ENCODE measurements at places on chromosomes 16 and 17.
A peak's percentile ranks its signal among the peaks of the same experiment; 100 is the strongest.

DNA sequence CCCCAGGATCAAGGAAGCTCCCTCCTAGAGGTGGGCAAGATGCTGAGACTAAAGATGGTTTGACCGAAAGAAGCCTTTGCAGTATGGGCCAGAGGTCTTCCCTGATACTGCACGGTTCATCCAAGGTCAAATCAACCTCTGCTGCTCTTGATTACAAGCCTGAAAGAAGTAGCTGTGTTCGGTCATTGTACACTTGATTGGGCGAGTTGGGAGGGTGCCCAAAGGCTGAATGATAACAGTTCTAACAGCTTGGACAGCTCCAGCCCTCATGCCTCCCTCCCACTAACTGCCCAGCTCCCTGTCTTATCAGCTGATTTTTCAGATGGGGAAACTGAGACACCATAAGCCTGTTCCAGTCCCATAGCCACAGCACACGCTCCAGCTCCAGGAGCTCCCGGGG is 42.8 kb downstream of the ABCC12 start:
- no peak for DNase-seq

GRCh38 chr17:41530062-41531048 is 2.2 kb upstream of the KRT19 start:
- no peak for DNase-seq

DNA sequence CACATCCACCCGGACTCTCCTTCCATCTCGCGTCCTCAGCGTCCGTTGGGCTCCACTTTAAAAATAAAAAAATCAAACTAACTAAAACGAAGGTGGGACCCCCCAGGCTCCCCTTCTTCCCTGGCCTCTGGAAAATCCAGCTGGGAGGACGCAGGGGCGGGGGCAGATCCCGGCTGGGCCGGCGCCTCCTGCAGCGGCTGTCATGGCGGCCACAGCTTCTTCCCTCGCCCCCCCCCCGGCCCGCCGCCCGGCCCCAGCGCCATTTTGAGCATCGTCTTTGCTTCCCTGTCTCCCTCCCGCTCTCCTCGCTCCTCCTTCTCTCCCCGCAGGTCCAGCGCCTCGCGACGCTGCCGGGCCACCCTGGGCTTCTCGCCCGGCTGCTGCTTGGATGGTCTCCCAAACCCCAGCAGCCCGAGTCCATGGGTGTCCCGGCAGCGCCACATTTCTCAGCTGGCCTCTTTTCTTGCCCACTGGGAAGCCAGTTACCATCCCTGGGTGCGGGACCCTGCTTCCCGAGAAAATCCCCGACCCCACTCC is 3.3 kb downstream of the HOXB2 start:
- peak; percentile 17 for DNase-seq

GRCh38 chr17:51759260-51759659 is 399.3 kb downstream of the CA10 start:
- DNase-seq, result no peak

GRCh38 chr16:12345349-12345748 is 368.8 kb downstream of the SNX29 start:
- no peak for DNase-seq

GRCh38 chr17:42171831-42172230 is 9.1 kb downstream of the KCNH4 start:
- DNase-seq, result no peak

- no peak for DNase-seq
Observed at GRCh38 chr16:58417600-58417999, 25.3 kb downstream of the GINS3 start.

- no peak for DNase-seq
Observed at GRCh38 chr17:59530531-59530930, 34.9 kb upstream of the DHX40 start.

DNA sequence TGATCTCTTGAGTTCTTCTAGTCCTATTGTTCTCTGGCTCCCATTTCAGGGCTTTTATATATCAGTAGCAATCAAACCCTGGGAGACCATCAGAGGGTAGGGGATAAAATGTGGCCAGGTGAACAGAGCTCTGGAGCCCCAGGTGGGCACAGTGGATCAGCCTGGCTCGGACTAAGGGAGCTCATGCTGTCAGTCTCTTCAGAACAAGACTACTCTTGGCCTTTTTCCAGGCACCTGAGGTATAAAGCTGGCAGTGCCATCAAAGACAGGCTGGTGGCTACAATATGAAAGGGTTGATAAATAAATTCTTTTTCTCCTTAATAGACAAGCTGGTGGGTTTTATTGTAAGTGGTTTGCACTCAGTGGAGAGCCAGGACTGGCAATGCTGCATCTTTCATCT is 160.0 kb upstream of the CCL2 start:
- DNase-seq, result no peak

- DNase-seq, result no peak
Observed at GRCh38 chr17:34174496-34174895, 80.6 kb upstream of the CCL2 start.

- no peak for DNase-seq
Observed at GRCh38 chr16:89219365-89219764, 1.9 kb downstream of the ZNF778 start.

DNA sequence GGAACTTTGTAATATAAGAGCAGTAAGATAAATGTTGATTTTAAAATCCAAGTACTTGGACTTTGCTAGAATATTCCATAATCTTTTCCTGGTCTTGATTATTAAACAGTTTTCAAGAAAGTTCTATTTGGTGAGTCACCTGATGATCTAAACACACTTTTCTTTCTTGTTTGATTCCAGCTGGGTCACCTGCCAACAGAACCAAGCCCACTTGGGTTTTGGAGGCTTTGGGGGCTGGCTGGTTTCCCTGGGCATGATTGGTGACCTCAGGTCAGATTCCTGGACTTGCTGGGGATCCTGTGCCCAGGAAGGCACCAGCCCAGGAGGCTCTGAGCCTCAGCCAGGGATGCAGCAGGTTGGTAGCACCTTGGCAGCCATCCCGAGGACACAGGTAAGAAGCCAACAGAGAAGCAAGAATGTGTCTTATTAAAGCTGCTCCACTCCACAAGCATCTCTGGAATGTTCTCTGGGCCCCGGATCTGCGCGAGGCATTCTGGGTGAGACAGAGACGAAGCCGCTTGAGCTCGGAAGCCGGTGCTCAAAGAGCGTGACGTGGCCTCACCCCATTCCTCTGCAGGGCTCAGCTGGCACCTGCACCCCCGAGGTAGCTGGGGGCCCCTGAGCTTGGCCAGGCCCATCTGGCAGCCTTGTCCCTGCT is 3.1 kb upstream of the TEX19 start:
- no peak for DNase-seq

GRCh38 chr17:33169580-33170285 is 123.4 kb downstream of the ASIC2 start:
- no peak for DNase-seq

- DNase-seq, result no peak
Observed at GRCh38 chr17:13476720-13477119, 125.0 kb downstream of the HS3ST3A1 start.

DNA sequence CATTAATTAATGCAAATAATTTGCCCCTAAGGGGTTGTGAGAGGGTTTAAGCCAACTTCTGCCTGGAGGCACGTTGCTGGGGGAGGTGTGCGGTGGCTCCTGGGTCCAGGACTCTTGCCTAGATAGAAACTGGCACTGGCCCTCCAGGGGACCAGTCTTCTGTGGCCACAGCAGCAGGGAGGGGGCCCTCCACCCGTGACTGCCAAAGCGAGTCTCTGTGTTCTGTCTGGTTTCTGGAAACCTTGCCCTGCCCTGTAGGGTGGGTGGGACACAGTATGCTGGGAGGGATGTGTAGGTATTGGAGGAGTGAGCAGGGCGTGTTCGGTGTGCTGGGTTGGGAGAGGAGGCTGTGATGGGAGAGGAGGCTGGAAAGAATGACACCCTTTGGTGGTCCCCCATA is 78.8 kb downstream of the TBC1D16 start:
- no peak for DNase-seq

DNA sequence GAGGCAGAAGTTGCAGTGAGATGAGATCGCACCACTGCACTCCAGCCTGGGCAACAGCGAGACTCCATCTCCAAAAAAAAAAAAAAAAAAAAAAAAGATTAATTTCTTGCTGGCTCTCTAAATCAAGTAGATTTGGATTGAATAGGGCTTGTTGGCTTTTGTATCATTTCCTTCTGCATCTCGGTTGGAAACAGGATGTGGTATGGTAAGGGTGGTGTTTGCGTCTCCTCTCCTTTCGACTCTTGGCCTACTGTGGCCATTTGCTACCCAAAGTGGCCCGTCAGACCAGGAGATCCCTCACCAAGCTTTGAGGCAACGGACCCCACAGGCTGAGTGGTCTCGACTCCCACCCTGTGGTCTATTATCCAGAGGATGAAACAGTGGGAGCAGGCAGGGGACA is 168.0 kb upstream of the IRX3 start:
- DNase-seq, result no peak

DNA sequence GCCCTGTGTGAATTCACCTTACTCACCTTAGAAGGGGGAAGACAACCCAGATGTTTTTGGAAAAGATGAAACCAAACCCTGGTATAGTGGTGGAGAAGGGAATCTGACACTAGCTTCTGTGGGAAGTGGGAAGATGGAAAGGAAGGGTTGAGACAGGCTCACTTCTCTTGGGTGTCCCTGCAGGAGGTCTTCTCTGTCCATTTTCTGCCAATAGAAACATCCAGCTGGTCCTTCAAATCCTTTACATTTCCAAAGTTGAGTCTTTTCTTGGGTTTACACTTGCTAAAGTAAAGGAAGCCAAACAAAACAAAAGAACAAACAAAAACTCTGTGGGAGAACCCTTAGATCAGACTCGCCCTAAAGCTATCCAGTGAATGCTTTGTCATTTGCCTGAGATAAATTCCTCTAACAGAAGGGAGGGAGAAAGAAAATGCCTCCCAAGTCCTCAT is 10.2 kb downstream of the HOXB1 start:
- no peak for DNase-seq

GRCh38 chr16:65500007-65500406 is 378.1 kb upstream of the CDH11 start:
- DNase-seq, result no peak

DNA sequence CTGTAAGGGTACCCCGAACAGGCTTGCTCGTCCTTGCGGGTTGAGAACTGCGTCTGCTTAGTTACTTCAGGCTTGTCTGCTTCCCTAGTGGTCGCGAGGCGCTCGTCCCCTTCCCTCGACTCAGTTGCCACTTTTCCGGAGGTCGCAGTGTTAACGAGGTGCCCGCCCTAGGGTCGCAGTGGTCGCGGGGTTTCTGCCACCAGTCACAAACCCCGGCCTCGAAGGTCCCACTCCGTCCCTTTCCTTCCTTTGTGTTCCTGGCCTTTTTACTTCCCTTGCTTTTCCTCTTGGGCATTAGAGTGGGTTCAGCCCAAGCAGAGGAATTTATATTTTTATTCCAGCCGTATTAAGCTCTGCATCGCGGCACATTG is 299 bp downstream of the NUP85 start:
- DNase-seq, result no peak

GRCh38 chr16:29029168-29029994 is 44.5 kb downstream of the LAT start:
- peak; percentile 39 for DNase-seq

DNA sequence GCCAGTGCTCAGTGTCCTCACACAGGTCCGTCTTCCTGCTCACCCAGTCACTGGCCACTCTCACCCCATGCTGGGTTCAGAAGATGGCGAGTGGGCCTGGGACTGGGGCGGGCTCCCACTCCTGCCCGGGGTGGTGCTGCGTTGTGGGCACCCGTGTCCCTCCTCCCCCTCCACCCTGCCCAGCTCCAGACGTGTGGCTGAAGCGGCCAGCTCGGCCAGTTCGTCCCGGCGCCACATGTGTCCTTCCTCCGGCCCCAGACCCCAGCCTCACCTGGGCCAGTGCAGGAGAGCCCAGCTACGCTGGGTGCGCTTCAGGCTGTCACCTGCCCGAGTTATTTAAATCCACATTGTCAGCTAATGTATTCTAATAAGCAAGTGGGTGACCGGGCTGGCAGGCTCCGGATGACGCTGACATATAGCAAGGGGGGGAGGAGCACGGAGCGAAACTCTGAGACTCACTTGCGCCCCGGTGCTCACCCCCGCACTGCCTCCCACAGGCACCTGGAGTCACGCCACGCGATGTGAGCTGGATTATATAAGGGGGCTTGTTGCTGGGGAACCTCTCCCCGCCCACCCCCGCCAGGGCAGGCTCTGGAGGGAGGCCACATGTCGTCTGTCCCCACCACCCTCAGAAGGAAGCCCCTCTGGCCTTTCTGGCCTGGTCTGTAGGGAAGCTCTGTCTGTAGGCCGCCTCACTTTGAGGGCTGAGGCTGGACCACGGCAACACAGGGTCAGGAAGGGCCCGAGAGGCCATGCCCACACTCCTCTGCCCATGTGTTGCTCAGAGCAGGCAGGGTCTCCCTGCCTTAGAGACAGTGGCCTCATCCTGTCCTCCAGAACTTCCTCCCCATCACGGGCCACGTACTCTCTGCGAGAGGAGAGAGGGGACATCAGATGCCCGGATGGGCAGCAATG is 7.1 kb upstream of the BAIAP2 start:
- no peak for DNase-seq

GRCh38 chr16:55039511-55039910 is 108.8 kb downstream of the IRX5 start:
- DNase-seq, result no peak

DNA sequence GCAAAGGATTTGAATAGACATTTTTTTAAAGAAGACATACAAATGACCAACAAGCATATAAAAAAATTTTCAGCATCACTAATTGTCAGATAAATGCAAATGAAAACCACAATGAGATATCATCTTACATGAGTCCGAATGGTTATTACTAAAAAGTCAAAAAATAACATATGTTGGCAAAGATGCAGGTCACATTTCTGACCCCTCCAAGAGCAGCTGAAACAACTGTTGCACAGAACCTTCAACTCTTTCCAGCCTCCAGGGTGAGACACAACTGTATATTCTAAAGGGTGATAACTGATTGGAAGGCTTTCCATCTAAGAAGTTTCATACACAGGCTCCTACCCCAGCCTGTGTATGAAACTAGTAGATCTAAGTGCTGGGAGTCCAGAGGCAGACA is 51.9 kb downstream of the SLFN5 start:
- DNase-seq, result no peak

DNA sequence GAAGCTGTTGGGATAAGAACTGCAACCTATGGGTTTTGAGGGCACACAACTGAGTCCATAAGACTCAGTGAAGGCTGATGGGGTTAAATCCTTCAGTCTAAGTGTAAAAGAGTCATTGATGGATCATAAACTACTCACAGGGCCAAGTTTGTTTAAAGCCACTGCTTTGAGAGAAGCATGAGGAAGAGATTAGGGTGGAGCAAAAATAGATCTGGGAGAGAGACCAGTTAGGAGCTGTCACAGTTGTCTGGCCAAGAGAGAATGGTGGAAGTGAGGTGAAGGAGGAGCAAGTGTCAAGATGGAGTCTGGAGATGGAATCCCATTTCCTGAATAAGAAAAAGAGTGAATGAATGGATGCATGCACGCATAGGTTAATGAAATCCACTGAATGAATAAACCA is 379.1 kb upstream of the CDH11 start:
- DNase-seq, result no peak

GRCh38 chr17:9269350-9270035 is 248.2 kb downstream of the NTN1 start:
- no peak for DNase-seq

GRCh38 chr17:77834170-77835115 is 124.1 kb upstream of the TNRC6C start:
- DNase-seq, result peak; percentile 24

- DNase-seq, result no peak
Observed at GRCh38 chr16:78950768-78951167, 649.8 kb downstream of the MAF start.
